ENCODE measurements at places on chromosomes 1 and 21.
A peak's percentile ranks its signal among the peaks of the same experiment; 100 is the strongest.

DNA sequence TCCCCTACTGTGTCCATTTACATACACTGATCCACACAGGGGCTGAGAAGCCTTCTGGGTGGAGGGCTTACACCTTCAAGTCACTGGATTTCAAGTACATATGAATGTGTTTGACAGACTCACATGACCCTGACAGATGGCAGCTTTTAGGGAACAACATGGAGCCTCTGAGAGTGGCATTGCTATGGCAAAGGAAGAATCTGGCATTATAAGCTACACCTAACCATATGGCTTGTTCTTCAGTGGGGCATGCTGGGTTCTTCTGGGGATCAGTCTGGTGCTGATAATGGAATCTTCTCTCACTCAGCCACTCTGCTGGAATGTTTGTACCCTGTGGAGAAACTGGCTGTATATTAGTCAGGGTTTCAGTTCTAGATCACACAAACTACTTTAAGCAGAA, 68.5 kb upstream of the PDE4B start:
- DNase-seq, result no peak

GRCh38 chr1:5640845-5641244, 351.4 kb downstream of the NPHP4 start:
- DNase-seq, result no peak

DNA sequence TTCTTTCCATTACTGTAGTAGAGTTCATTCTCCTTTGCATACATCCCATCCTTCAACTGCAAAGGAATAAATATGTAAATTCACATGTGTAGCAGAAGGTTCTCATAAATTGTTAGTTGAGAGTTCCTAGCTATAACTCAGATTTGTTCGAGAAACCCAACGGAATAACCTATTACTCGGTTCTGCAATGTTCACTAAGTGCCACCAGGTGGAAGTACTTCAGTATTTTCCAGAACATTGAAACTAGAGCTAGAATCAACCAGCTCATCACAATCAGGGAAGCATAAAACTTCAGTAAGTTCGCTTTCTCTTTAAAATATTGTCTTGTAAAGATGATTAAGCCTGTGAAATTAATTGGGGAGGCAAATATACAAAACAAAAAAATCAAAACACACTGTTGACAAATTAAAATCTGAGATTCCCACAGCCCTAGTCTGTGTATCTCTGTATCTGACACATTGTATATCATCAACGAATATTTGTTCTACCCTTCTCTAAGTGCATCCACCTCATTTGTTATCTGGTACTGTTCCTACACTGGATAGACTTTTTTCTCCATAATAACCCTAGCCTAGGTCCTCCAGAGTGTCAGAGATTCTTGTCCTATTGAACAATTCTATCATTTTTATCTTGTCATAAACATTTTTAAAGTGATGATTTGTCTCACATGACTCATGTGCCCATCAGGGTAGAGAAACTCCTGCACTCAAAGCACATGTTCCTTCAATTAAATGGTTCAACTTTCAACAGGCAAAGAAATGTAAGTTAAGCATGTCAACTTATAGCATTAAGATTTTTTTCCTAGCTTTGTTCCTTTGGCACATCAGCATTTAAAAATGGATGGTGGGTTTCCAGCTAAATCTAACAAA, 31.9 kb downstream of the MROH9 start:
- peak; percentile 62 for DNase-seq

DNA sequence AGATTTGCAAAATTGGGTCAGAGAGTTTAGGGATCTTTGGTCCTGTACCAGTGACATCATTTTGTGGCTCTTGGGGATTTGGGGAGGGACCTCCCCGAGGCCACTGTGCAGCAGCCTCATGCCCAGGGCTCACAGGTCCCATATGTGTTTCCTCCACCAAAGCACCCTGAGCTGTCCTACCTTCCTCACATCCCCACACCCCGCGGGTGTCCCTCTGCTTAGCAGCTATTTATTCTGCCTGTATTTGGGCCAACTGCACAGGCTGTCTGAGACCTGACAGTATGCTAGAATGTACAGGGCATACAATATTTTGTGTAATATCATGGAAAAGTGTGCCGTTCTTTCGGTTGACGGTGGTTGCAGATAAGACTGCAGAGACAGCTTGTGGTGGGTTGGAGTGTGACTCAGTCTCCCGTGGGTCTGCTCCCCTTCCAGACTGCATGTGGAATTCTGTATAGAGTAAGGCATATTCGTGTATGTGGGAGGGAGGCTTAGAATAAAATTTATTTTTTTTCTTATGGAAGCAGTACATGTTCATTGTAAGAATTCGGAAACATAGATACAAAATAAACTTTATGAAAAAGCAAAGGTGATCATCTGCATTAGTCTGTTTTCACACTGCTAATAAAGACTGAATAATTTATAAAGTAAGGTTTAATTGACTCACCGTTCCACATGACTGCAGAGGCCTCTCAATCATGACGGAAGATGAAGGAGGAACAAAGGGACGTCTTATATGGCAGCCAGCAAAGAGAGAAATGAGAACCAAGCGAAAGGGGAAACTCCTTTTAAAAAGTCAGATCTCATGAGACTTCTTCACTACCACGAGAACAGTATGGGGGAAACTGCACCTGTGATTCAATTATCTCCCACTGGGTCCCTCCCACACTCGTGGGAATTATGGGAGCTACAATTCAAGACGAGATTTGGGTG, 84.4 kb downstream of the ADARB1 start:
- DNase-seq, result no peak

- no peak for DNase-seq
These were observed 37.2 kb upstream of the SLC6A9 start for GRCh38 chr1:44068442-44068921.

DNA sequence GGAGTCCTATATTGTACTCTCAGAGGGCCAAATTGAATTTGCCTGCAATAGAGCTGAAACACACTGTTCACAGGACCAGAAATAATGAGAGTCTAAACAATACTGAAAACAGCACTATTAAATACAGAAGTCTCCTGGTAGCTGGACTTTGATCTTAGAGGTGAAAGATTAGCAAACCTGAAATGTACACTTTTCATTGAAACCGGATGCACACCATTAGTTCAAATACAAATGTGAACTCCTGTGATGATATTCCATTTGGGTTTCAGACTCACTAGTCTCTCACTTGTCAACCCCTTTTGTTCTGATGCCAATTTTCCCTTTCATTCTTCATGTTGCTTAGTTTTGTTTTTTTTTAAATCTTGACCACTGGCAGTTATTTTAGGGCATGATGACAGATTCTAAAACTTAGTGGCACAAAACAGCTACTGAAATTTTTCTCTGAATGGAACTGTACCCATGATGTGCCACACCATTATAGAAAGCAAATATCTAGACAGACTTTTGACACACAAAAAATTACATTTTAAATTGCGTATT, 5.9 kb upstream of the TNFSF4 start:
- DNase-seq, result no peak

DNA sequence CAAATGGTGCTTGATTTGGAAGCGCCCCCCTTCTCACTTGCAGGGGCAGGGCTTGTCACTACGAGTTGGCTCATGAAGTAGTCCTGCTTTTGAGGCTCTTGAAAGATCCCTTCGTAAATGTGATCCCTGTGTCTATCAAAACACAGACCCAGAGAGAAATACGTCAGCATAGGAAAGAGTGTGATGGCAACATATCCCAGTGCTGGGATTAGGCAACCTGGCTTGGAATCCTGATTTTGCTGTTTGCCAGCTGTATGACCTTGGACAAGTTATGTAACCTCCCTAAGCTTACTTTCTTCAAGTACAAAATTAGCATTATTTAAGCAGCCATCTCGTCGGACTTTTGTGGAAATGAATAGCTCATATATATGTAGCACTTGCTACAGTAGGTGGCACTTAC, 228.4 kb downstream of the ATG4C start:
- DNase-seq, result no peak

DNA sequence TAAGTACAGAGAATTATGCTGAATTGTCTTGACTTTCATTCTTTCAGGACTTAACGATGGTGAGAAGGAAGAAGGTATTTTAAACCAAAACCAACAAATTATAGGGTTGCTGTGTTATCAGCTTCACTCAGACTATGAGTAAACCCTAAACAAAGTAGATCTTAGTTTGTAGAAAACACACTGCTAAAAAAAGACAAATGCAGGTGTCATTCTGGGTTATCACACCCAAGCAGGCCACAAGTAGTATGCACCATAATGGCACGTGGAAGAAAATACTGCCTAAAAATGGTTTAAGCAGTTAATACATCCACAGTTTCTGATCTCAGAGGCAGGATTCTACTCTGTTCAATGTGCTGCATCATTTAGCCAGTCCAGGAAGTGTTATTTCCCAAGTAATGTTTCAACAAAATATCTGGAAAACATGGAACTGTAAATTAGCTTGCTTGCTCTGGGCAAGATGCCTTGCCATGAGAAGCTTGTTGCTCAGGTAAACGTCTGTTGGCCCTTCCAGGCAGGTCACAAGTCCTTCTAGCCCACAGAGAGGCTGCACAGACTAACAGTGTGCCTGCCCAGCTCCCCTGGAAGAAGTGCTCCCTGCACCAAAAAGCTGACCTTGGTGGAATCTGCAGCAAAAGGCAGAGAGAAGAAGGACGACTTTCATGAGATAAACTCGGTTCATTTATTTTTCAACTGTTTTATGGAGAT, 4.1 kb downstream of the DIPK1A start:
- no peak for DNase-seq

DNA sequence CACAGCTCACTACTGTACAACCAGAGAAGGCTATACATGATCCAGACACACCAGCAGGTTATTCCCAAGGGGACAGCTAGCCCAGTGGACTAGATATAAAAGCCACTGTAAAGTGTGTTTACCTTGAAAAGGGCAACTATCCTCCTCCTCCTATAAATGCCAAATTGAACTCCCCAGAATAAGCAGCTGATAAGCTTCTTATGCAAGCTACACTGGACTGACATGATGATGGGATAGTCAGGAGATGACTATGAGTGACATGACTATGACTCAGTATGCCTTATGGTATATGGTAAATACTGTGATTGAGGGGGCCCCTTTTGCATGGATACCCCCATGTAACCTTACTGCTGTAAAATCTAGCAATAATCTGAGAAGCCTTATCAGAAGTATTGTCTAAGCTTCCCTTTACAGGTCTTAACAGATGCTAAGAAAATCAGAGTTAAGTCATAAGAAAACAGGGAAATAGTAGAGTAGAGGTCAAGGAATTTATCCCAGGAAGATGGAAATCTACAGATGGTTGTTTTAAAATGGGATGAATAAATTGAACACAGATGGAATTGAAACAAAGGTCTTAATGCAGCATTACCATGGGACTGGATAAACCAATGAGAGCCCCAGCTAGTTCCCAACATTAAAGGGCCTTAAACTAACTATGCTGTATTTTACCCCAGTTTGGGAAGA, 55.8 kb downstream of the TRIM33 start:
- DNase-seq, result no peak

DNA sequence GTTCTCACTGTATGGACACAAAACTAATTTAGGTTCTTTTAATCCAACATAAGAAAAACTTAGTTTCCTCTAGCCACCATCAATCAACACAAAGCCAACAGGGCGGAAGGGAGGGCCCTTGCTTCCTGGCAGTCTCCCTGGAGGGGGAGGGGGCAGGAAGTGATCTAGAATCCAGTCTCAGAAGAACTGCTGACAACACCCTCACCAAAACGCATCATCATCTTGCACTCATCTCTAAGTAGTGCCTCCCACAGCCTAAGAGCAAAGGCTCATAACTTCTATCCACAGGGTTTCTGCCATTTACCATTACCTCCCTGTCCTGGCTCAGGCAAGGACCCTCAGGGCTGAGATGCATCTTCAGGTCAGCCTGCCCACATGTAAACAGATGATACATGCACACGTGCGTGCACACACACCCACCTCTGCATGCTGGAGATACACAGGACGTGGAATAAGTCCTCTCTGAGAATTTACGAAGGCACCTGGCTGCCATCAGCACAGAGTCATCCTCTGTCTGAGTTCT, 20.5 kb downstream of the HIVEP3 start:
- DNase-seq, result no peak

DNA sequence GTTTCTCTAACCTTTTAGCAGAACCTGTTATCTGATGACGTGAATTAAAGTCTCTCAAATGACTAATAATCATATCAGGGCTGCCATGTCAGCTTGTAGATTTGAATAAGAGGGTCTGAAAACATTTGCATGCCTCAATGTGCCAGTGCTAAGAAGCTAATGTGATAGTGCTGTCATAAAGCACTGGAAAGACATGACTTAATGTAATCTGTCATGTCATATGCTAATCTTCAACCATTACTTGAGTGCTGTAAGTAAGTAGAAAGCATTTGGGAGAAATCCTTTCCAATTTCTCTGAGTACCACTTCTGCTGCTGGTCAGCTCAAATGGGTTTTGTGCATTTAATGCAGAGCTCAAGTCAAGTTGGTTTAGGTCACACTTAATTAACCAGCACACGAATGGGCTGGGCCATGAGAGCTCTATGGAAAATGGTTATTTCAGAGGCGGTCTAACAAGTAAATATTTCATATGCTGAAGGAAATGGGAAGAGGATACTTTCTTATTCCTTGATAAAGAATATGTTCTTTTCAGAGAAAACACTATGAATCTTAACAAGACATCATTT, 609.2 kb downstream of the LMO4 start:
- no peak for DNase-seq

GRCh38 chr1:66399888-66400529, 133.9 kb upstream of the SGIP1 start:
- DNase-seq, result no peak

DNA sequence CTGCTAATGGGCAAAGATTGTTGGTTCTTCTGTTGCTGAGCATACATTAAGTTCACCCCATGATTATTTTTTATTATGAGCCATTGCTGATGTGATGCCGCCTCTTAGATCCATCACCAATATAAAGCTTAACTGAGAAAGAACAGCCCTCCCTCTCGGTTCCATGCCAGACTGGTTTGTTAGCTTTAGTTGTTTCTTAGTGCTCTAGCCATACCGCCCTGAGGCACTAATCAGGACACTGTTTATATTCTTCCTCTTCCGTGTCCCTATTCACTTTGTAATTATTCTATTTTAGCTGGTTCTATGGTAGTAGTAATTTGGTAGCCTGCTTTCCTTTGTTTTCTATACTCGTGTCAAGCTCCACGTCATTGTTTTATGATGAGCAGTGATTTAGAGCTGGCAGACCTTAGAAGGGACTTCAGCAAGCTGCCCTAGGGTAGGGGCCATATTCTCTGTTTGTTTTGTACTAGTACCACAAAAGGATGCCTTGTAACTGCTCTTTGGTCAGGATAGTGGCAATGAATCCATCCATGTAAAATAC, 27.3 kb upstream of the PDPN start:
- no peak for DNase-seq

DNA sequence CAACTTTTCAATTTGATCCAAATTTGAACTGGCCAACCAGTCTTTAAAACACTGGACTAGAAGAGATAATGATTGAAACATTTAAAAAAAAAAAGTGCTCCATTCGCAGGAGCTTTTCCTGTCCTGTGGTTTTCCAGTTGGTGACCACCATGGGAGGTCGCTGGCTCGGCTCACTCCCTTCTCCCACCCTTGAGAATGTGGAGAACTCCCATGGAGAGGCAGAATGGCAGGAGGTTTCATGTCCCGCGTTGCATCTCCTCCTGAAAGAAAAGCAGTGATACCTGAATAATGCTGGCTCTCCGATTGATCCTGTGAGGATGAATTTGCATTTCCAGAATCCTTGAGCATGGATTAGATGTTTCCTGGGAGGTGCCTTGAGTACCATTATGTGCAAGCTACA, 16.5 kb upstream of the MPZL1 start:
- DNase-seq, result no peak

GRCh38 chr1:62341089-62341488, 21.9 kb upstream of the KANK4 start:
- DNase-seq, result no peak

GRCh38 chr21:29174607-29175013, 44.2 kb downstream of the MAP3K7CL start:
- DNase-seq, result no peak

GRCh38 chr1:192998536-192998935, 60.6 kb downstream of the UCHL5 start:
- no peak for DNase-seq

Data from myocyte (in vitro differentiated cells).